ENCODE measurements at places on chromosomes 13 and 19.
A peak's percentile ranks its signal among the peaks of the same experiment; 100 is the strongest.

DNA sequence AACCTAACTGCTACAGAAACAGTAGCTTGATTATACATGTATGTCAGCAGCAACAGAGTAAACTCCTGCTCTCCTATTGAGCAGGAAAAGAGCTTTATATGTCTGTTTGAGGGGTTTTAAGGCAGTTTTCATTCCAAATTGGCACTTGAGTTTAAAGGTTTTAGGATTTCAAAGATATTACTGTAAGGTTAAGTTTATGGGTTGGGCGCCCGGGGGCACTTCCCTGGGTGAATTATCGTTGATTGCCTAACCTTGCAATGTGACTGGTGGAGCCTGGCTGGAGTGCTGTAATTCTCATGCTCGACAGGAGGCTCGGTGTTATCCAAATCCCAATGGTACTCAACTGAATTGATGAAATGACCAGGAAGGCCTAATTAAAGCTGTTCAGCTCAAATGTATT lies 1586.1 kb downstream of the OLFM4 start:
- no peak for DNase-seq

DNA sequence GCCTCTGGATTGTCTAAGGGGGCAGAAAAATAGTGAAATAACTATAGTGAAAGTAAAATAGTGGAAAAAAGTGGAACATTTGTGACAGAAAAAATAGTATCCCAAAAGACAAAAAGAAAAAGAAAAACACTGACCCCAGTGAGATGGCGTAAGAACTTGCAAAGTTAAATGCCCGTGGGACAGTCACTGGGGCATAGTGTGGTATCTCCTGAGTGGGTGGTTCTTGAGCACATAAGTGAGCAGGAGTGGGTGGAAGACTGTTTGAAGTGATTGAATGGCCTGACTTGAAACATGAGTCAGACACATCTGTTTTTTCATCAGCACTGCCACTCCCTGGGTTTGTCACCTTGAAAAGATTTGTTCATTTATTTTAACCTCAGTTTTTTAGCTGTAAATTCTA lies 2.5 kb downstream of the ZNF430 start:
- peak; percentile 9 for DNase-seq

- DNase-seq = no peak
Measured at GRCh38 chr19:5257155-5258045, 83.2 kb downstream of the PTPRS start.

DNA sequence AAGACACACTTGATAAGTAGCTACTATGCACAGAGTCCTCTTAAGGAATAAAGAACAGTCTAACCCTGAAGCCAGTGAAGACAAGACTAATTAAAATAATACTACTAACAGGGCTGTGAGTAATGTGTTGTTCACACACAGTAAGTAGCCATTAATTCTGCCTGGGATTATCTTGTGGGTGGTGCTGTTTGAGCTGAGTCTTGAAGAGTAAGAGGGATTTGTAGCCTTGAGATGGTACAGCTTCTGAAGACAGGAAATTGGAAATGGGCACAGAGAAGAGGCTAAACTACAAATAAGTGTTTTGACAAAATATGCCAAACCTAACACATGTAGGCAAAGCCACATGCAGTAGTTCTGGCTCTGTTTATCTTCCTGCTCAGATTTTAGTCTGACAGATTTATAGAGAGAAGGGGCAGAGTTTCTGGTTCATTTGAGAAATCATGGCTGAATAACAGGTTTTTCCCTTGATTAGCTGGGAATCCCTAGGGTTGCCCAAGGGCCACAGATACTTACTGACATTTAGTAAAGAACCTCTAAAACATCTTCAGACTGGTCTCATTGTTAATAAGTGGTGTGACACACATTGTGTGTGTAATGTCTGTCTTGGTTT lies 38.0 kb downstream of the ITGBL1 start:
- no peak for DNase-seq

DNA sequence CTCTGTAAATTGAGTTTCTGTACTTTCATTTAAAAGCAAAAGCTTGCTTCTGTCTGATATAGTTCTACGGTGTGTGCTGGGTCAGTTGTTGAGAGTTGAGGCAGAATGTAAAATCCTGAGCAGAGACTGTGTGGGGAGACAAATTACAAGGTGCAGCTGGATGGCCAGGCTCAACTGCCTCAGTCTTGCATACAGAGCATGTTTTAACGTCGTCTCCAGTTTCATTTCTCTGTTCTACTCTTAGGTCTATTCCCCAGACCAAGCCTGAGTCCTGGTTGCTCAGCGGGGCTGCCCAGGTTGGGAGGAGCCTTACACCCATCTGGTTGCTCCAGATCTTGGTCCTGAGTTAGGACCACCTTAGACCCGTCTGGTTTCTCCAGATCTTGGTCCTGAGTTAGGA lies 54.4 kb upstream of the MEDAG start:
- no peak for DNase-seq

- peak; percentile 79 for DNase-seq
Measured at GRCh38 chr19:12766051-12766521, 9.3 kb downstream of the HOOK2 start.

DNA sequence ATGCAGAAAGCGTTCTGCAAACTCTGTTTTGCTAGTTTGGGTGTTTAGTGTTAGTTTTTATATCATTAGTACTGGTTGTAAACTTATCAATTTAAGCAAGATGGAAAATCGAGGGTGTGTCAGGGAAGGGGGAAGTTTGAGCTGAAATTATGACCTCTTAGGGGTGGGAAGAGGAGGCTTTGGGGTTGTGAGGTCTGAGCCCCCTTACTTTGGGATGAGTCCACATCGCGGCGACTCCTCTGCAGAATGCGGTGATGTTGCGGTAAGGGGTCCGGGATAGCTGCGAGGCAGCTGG lies 743 bp upstream of the NDUFS7 start:
- no peak for DNase-seq

DNA sequence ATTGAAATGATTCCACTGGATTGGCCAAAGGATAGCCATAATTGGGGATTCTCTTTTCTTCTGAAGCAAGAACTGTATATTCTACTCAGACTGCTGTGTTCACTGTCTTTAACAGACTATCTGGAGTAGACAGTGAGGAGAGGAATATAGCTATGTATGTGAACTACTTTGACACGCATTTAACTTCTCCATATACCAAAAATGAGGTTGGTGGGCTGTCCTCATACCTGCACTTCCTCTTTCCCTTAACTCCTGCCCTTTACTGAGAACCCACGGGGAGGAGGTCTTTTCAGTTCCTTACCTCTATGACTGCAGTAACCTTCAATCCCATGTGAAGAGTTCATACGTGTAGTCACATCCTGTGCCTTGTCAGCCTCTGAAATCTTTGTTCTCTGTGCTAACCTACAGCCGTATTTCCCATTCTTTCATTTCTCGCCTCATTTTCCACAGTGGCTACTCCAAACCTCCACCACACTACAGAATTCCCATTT lies 305.8 kb downstream of the MTUS2 start:
- DNase-seq = no peak

- DNase-seq = no peak
Measured at GRCh38 chr13:109655206-109655600, 131.2 kb downstream of the IRS2 start.

- DNase-seq = no peak
Measured at GRCh38 chr13:97905517-97905916, 48.0 kb upstream of the IPO5 start.

DNA sequence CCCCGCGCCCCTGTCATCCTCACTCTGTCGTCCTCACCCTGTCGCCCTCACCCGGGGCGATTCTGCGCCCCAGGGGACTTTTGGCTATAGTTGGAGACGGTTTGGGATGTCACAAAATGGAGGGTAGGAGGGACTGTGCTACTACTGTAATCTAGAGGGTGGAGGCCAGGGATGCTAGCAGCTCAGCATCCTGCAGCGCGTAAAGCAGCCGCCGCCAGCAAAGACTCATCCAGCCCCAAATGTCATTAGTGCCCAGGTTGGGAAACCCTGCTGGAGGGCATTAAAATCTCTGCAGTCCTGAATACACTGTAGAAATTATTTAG lies 362 bp downstream of the ZNF557 start:
- DNase-seq = no peak

GRCh38 chr19:17807731-17808316 lies 12.9 kb downstream of the B3GNT3 start:
- DNase-seq = no peak

GRCh38 chr19:15244106-15244803 lies 12.0 kb upstream of the EPHX3 start:
- DNase-seq = no peak

DNA sequence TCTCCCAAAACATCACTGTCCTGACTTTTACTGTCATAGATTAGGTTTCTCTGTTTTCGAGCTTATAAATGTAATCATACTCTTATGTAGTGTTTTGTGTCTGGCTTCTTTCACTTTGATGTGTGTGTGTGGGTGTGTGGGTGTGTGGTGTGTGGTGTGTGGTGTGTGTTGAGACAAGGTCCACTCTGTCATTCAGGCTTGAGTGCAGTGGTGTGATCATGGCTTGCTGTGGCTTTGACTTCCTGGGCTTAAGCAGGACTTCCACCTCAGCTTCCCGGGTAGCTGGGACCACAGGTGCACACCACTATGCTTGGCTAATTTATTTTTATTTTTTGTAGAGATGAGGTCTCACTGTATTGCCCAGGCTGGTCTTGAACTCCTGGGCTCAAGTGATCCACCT lies 59.6 kb downstream of the PDS5B start:
- DNase-seq = no peak

- no peak for DNase-seq
Measured at GRCh38 chr19:39500543-39500942, 1.8 kb downstream of the DLL3 start.

DNA sequence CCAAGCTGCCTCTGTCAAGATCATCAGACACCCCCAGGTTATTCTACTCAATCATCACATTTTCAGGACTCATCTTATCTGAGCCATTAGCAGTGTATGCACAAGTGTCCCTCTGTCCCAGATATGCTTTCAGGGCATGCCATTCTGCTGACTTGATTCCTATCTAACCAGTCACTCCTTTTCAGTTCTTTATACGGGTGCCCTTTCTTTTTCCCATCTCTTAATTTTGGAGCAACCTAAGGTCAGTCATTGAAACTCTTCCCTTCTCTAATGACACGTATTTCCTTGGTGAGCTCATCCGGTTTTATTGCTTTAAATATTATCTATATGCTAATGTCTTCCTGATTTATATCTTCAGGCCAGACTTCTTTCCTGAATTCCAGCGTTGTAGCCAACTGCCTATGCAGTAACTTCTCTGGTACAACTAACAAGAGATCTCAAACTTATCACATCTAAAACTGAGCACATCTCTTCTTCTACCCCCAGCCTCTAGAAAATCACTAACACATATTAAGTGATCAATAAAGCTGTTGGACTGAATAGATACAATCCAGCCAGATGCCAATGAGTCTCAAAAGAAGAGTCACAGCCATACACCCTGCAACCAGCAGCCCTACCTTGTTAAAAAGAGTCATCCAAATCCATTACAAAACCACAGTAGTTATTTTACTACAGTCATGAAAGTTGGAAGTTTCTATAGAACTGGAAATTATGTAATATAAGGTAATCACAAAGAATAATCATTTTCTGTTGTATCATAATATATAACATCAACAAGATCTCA lies 58.8 kb downstream of the DCLK1 start:
- DNase-seq = no peak

- no peak for DNase-seq
Measured at GRCh38 chr19:15923702-15924101, 10.6 kb downstream of the CYP4F11 start.

- no peak for DNase-seq
Measured at GRCh38 chr13:41631296-41631965, 174.1 kb downstream of the RGCC start.

GRCh38 chr19:281156-281853 lies 9.9 kb downstream of the PLPP2 start:
- DNase-seq = no peak

- DNase-seq = no peak
Measured at GRCh38 chr19:53409505-53410204, 14.7 kb downstream of the ZNF765 start.

GRCh38 chr13:98626298-98626935 lies 49.5 kb upstream of the STK24 start:
- no peak for DNase-seq

- DNase-seq = no peak
Measured at GRCh38 chr19:30898353-30899103, 450.7 kb downstream of the TSHZ3 start.

DNA sequence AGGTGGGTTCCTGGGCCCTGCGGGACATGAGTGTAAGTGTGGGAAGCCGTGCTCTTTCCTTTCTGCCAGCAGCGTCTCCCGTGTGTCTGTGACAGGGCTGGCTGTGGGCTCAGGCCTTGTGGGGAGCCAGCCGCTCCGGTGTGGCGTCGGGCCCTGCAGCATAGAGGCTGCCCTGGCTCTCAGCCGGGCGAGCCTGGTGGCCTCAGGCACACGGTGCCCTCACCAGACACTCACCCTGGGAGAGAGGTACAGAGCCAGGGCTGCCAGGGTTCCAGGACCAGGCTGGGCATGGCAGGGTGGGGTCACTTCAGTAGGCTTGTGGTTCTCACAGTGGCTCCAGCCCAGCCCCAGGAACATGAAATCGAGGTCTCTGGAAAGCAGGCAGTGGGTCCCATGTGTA lies 324.8 kb downstream of the TEX29 start:
- DNase-seq = no peak

DNA sequence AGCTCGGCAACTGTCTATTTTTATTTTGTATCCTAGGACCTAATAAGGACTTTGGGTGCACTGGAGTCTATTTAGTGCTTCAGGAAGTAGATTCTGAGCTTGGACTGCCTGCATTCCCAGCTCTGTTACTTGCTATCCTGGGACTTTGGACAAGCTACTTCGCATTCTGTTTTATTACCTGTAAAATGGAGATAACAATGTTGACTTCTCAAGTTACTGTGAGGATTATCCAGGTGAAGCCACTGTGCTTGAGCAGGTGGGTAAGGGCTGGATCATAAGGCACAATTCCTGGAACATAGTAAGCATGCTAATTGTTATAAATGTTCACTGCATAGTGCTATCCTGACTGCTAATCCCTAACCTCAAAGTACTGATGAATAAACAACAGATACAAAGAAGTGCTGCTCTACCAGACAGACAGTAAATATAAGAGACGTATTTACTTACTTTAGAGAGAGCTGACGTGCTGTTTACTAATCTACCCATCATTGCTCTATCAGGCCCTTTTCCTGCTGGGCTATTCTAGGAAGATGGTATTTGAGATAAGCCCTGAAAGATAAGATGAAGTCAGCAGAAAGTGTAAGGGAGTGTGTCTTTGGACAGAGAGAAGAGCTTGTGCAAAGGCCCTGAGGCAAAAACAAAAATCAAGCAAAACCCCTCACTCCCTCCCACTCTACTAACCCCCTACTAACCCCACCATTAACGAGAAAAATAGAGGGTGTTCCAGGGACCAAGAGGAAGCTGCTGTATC lies 50.8 kb upstream of the FLT1 start:
- no peak for DNase-seq

DNA sequence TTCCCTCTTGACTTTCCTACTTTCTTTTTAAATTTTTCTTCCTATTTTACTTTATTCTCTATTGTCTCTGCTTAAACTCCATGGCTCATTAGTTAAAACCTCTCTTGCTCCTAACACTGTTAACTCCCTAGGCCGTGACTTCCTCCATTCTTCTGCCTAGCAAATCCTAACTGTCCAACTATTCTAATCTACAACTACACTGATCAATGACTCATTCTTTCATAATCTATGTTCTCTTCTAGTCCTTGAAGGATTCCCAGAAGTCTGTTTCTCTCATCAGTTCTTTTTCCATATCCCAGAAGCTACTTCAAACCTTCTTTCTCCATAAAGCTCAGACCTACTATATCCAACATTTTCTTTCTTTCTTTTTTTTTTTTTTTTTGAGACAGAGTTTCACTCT lies 66.9 kb downstream of the MICU2 start:
- DNase-seq = no peak

GRCh38 chr19:52464798-52465470 lies 11.6 kb downstream of the ZNF578 start:
- DNase-seq = no peak

GRCh38 chr13:30819136-30819888 lies 84.0 kb downstream of the ALOX5AP start:
- no peak for DNase-seq

GRCh38 chr19:35037716-35038622 lies 3.6 kb upstream of the HPN start:
- DNase-seq = no peak
